Cardiac muscle cell (in vitro differentiated cells and primary cell): ENCODE measurements at places on chromosomes 12 and 14. TPM values are rescaled to one million over a fixed set of nuclear protein-coding genes. Genes with fewer than 3 reads are reported as not detected.

Gene E2F7
- 1.4 and 3.7 TPM in 2 replicates for total RNA-seq

GRCh38 chr12:4540638-4541037, 1.9 kb downstream of the RAD51AP1 start:
- no peaks in the 10 kb centered on the region for H3K36me3 ChIP-seq

DNA sequence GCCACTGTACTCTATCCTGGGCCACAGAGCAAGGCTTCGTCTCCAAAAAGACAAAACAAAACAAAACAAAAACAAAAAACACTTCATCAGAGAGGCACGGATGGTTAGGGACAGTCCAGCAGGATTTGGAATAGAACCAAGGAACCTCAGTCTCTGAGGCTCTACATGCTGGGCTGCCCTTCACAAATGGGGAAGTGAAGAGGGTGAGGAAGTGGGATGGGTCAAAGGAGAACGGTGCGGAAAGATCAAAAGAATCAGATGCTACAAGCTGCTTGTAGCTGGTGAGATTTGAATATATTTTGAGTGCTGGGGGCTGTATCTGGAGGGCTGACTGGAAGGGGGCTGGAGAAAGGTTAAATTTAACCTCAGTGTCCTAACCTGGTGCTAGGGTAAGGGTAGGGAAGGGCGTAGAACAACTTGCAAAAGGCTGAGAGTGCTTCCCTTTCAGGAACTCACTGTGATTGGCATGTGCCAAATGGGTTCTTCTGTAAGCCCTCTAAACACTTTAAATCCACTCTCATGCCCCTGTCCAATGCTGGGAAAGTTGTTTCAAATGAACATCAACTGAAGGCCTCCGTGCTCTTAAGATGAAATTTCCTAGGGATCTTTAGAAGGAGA, 4.6 kb downstream of the FOXJ2 start:
- peaks cover 57% of the 10 kb centered on the region for H3K4me1 ChIP-seq
- H3K4me3 ChIP-seq = no peak overlapping the region
- H3K36me3 ChIP-seq = peaks cover under 1% of the 10 kb centered on the region
- H3K27ac ChIP-seq = peak overlapping the region; percentile 96
- no peak for DNase-seq
- no peaks in the 10 kb centered on the region for H3K27me3 ChIP-seq

DNA sequence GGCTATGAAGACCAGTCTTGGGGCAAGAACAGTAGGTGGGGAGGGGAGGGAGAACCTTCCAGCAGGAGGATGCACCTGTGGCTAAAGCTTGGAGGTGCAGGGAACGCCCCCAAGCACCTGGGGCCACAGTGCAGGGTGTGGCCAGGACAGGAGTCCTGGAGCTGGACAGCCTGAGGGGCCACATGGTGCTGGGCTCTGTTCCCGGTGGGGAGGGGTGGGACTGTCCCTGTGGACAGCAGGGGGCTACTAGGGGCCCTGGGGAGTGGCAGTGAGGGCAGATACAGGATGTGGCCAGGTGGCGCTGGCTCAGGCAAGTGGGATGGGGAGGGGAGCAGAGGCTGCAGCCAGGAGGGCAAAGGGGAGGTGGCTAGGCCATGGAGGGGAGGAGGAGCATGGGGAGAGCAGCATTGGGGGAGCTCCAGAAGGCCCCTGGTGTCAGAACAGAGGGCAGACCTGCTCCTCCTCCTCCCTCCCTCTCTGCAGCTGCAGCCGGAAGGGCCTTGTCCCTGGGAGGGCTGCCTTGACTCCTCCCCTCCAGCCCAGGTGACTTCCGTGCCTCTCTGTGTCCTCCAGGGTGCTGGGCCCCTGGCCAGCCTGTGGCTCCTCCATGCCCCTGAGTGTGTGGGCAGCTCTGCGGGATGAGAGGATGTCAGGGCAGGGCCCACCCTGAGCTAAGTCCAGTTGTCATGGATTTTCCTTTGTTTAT, 68.4 kb upstream of the DLK1 start:
- H3K4me3 ChIP-seq = no peak overlapping the region
- no peak overlapping the region for H3K27ac ChIP-seq
- peaks cover 9% of the 10 kb centered on the region for H3K27me3 ChIP-seq
- DNase-seq = no peak
- H3K4me1 ChIP-seq = no peaks in the 10 kb centered on the region

Gene C12orf60
- 0.56 and 1.0 TPM in 2 replicates for total RNA-seq

DNA sequence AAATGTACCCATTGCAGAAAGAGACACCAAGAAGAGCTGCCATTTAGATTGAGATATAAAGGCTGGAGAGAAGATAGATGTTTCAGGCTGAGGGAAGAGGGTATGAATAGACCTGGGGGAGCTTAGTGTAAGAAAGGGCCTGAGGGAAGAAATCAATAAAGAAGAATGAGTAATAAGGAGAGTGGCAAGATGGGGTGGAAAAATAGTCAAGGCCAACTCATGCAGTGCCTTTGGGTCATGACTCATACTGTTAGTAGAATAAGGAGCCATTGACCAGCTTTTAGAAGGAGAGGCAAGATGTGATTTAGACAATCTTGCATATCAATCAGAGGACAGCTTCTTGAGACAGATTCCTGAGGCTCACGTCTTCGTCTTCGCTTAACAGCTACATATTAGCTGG, 287.5 kb downstream of the DUSP6 start:
- H3K36me3 ChIP-seq = no peaks in the 10 kb centered on the region
- no peak overlapping the region for H3K4me3 ChIP-seq
- DNase-seq = no peak
- H3K4me1 ChIP-seq = no peaks in the 10 kb centered on the region
